ENCODE measurements at places on chromosomes 16 and 17.
A peak's percentile ranks its signal among the peaks of the same experiment; 100 is the strongest.

GRCh38 chr17:82590881-82591539 is 57.2 kb downstream of the WDR45B start:
- no peak for DNase-seq

DNA sequence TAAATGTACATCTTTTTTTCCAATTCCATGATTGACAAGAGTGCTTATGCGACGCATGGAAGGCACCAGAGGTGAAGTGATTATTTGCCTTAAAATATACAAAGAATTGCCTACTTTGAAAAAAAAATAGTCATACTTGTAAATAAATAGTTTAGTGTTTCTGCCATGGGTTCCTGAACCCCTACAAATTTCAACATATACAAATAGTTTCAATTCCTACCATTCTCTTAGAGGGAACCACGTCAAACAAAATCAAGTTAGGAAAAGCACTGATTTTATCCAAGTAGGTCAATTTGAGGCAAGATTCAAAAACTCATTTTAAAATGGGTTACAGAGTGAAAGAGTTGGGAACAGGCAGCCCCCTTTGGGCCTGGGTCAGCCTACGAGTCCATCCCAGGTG is 11.7 kb downstream of the CMTM3 start:
- no peak for DNase-seq

DNA sequence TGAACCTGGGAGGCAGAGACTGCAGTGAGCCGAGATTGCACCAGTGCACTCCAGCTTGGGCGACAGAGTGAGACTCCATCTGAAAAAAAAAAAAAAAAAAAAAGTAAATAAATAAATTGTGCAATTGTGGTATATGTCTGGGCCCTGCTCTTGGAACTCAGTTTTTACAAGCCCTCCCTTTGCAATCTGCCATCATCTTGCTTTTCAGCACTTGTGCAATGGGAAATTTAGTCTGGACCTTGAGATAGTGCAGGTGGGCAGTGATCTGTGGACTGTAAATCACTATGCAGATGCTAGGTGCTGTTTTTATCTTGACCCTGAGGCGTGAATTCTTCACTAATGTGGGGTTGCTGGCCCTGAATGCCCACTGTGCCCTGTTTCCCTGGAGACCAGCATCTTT is 6.5 kb upstream of the RAP1GAP2 start:
- no peak for DNase-seq

- DNase-seq, result peak; percentile 65
Observed at GRCh38 chr17:77281122-77281903, 140.5 kb downstream of the SEC14L1 start.

- peak; percentile 91 for DNase-seq
Observed at GRCh38 chr17:8220783-8221662, 10.6 kb upstream of the AURKB start.

GRCh38 chr17:76696763-76697701 is 13.7 kb downstream of the MXRA7 start:
- DNase-seq, result no peak

GRCh38 chr17:79810130-79811010 is 13.5 kb upstream of the CBX8 start:
- DNase-seq, result peak; percentile 83

DNA sequence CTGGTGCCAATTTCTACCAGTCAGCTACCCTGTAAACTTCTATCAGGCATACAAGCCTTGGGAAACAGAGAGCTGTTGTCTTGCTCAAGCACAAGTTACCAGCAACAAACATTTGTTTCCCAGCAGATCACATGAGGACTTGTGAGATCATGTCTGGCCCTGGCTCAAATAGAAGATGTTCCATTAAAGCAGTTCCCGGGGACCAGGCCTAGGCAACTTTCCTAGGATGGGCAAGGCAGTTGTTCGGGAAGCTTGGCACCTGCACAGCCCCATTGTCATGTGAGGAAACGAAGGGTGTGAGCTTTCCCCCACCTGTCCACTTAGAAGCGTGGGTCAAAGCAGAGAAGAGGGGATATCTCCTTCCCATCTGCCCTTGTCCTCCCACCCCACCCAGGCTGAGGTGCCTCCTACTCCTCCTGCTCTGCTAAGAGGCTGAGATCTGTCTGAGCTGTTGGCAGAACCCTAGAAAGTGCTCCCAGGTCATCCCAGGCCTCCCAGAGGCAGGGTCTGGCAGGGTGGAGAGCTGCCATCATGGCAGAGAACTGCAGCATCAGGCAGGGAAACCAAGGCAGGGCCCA is 11.2 kb upstream of the SLC47A2 start:
- DNase-seq, result no peak

- no peak for DNase-seq
Observed at GRCh38 chr16:17037499-17037898, 433.3 kb downstream of the XYLT1 start.

- DNase-seq, result no peak
Observed at GRCh38 chr17:15265131-15265530, at the start of gene PMP22. TSS of gene PMP22 (minus strand) at chr17:15265326. CDS start at chr17:15260727, 4,599 bp downstream.

DNA sequence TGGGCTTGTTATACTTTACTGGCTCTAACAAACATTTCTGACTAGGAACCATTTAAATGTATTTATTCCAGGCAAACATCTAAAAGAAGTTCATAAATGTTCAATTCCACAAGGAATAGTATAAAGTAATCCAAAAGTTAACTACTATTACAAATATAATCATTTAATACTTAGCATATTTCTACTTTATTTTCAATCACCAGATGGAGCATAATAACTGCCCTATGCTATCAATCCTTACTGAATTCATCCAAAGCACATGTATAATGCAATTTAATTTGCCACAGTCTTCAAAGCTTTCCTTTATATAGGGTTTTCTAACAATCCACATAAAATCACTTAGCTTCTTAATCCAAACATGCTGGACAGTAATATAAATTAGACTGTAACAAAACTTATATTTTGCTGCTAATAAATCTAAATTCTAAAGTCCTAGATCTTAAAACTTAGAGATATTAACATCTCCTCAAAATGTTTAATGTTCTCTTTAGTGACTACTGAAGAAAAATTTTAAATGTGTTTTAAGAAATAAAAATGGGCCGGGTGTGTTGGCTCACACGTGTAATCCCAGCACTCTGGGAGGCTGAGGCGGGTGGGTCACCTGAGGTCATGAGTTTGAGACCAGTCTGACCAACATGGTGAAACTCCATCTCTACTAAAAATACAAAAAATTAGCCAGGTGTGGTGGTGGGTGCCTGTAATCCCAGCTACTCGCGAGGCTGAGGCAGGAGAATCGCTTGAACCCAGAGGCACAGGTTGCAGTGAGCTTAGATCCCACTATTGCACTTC is 5.9 kb downstream of the MEIOB start:
- no peak for DNase-seq

DNA sequence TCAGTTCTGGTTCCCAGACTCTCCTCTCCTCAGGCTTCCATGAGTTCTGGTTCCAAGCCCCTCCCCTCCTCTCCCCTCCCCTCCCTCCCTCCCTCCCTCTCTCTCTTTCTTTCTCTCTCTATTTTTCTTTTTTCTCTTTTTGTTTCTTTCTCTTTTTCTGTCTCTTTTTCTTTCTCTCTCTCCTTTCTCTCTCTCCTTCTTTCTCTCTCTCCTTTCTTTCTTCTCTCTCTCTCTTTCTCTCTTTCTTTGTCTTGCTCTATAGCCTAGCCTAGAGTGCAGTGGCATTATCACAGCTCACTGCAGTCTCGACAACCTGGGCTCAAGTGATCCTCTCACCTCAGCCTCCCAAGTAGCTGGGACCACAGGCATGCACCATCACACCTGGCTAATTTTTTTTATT is 796 bp upstream of the CES3 start:
- no peak for DNase-seq

GRCh38 chr16:21713549-21714368 is 50.0 kb downstream of the OTOA start:
- DNase-seq, result no peak

DNA sequence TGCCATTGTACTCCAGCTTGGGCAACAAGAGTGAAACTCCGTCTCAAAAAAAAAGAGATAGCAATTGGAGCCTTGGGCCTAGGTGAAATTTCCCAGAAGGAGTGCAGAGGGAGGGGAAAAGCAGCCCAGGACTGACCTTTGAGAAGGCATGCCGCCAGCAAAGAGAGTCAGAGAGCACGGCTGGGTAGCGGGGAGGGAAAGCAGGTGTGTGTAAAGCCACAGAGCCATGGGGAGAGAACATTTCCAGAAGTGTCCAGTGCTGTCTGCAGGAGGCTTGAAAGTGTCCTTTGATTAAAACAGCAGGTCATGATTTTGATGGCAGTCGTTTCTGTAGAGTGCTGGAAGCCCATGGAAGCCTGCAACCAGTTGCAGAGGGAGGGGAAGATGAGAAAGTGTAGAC is 8.1 kb downstream of the C16orf54 start:
- no peak for DNase-seq

DNA sequence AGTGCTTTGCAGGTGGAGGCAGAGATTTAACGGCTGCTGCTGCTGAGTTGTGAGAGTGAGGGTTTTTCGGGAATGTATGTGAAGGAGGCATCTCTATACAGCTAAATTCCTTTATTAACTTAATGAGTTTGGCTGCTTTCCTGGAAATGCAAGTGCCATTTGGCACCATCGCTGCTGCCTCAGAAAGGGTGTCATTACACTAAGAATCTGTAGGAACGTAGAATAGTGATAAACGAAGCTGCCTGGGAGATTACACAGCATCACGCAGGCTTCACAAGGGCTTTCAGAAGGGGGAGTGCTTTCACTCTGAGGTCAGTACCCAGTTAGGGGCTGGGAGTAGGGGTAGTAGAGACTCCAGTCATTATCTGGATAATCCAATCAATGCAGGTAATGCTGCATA is 14.1 kb upstream of the NLRP1 start:
- no peak for DNase-seq

DNA sequence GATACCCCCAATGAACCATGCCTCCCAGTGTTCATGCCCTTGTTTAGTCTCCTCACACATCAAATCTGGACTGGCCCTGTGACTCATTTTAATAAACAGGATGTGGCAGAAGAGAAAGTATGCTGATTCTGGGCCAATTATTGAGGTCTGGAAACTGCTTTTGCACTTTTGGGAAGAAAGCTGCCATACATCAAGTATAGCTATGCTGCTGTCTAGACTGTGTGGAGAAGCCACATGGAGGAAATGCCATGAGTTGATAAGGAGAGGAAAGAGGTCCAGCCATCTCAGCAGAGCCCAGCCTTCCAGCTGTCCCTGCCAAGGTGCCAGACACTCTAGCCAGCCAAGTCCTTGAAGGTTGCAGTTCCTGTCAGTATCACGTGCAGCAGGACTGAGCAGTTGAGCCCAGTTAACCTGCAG is 16.7 kb downstream of the RPRML start:
- DNase-seq, result no peak

DNA sequence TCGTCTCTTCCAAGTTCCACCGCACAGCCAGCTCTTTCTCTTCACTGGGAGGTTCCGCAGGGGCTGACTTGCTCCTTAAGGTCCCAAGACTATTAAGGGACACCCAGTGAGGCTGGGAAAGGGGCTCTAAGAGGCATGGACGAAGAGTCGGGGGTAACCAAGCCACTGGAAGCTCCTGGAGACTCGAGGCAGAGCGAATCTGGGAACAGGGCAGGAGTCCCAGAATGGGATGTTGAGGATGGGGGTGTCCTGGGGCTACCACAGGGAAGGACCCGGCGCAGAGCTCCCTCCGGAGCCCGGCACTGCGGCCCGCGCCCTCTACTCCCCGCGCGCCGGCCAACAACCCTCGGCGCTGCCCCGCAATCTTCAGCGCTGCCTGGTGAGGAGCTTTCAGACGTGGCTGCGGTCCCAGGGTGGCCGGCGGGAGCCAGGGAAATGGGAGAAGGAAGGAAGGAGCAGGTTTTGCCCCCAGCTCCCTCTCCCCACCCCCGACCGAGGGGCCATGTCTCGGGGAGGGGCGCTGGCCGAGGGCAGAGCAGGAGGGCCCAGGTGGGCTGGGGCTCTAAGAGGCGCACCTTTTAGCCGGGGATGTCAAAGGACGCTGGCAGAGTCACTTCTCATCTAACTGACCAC is 581 bp downstream of the CHST5 start:
- no peak for DNase-seq

DNA sequence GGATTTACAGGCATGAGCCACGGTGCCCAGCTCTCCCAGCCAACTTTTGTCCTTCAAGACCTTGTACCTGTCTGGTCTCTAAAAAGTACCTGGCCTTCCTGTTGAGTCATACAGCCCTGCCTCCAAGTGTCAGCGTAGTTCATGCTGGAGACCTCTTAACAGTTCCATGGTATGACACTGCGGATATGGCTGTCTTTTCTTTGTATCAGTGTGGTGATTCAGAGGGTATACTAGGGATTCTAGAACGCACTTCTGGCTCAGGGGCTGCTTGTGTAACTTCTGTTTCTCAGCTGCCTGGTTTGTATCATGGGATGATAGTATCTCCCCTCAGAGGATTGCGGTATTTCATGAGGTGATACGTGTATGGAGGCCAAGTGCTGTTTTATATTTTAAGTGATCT is 2.0 kb upstream of the TMEM11 start:
- peak; percentile 53 for DNase-seq

- DNase-seq, result peak; percentile 48
Observed at GRCh38 chr16:27526180-27526579, 23.5 kb downstream of the GTF3C1 start.

DNA sequence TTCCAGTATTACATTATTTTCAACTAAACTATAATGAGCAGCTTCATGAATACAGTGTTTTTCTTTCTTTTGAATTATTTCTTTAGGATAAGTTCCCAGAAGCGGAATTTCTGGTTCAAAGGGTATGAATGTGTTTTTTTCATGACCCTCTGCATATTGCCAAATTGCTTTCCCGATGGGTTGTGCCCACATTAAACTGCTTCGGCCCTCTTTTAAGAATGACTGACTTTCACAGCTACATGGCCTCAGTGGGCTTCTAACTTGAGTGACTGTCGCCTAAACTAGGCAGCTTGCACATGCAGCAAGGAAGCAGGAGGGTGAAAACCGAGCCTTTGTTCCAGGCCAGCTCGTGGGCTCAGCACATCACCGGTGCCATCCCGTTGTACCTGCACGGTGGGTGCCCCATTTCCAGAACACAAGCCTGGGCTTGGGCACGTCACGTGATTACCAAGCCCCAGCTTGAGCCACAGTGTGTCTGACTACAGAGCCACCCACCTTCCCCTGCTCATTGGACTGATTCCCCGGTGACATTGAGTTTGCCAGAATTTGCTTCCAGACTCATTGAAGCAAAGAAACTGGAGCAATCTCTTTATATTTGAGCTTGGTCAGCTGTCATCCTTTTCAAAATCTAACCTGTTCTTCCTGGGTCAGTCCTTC is 112.8 kb downstream of the CLEC16A start:
- no peak for DNase-seq

GRCh38 chr17:18230288-18231141 is 5.1 kb downstream of the LLGL1 start:
- DNase-seq, result no peak

GRCh38 chr17:82302991-82303943 is 14.1 kb downstream of the CD7 start:
- no peak for DNase-seq

GRCh38 chr16:27327586-27327915 is 13.8 kb downstream of the IL4R start:
- no peak for DNase-seq

DNA sequence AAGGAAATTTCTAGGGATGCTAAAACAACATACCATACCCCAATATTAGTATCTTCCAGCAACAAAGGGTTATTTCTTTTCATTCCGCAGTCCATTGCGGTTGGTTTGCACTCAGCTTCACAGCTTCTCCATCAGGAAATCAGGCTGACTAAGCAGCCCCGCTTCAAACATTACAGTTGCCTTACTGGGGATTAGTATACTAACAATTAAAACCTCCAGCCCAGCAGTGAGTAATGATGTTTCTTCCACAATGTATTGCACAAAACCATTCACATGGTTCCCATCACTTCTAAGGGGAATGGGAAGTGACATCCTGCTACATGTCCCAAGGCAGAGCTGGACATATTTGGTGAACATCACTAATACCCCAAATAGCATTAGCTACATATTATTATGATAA is 1384.9 kb downstream of the CDH8 start:
- no peak for DNase-seq

Measured in erythroblast (primary cell).